ENCODE measurements at places on chromosomes 11 and 22.

DNA sequence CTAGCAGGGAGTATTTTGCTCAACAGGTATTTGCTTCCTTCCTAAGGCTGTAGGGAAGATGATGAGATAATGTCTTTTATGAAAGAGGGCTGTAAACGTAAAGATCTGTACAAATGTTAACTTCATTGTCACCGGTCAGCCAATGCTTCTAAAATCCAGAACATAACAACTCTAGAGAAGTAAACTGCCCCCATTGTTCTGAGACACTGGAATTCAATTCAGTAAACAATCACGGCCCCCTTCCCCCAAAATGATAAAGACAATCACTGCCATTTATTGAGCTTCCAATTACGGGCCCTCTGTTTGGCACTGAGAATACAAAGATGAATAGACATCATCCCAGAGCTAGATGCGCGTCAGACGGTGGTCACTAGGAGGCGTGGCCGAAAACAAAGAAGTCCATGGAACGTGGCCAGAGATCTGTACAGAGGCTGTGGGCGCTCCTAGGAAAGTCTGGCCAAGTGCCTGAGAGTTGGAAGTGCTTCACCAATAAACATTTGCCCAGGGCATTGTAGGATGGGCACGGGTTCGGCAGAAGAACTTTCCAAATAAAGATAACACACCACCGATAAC lies 576 bp downstream of the TMEM258 start:
- no peak for DNase-seq

- DNase-seq, result no peak
Observed at GRCh38 chr22:29539105-29539504, 14.5 kb downstream of the THOC5 start.

- no peak for DNase-seq
Observed at GRCh38 chr11:61152816-61153592, 8.2 kb downstream of the VPS37C start.

- no peak for DNase-seq
Observed at GRCh38 chr11:132464003-132464342, 1068.3 kb downstream of the OPCML start.

GRCh38 chr11:35049859-35050531 lies 89.0 kb upstream of the CD44 start:
- no peak for DNase-seq

- DNase-seq, result no peak
Observed at GRCh38 chr22:39545386-39546365, 13.1 kb upstream of the RPS19BP1 start.

GRCh38 chr11:78022397-78023396 lies at the start of gene KCTD14:
Gene KCTD14 (minus strand): TSS chr11:78023276. CDS start chr11:78023249, 27 bp downstream.
- peak; percentile 47 for DNase-seq

DNA sequence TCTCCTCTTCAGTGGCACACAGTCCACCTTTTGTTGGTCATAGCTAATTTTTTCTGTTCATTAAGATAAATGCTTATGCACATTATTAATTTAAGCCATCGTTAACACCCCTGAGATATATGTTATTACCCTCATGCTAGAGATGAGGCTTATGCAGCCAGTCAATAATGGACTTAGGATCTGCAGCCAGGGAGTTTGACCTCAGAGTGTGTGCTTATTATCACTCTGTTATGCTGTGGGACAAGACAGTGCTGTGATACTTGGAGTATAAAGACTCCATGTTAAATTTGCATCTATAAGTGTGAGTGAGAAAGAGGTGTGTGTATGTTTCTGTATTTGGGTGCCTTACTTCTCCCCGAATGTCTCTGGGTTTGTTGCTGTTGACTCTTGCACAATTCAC lies 969.3 kb downstream of the OPCML start:
- DNase-seq, result no peak
